Activated CD8-positive, alpha-beta memory T cell treated with anti-CD3 and anti-CD28 coated beads for 1 hour (primary cell): ENCODE measurements at places on chromosomes 7 and 10.

DNA sequence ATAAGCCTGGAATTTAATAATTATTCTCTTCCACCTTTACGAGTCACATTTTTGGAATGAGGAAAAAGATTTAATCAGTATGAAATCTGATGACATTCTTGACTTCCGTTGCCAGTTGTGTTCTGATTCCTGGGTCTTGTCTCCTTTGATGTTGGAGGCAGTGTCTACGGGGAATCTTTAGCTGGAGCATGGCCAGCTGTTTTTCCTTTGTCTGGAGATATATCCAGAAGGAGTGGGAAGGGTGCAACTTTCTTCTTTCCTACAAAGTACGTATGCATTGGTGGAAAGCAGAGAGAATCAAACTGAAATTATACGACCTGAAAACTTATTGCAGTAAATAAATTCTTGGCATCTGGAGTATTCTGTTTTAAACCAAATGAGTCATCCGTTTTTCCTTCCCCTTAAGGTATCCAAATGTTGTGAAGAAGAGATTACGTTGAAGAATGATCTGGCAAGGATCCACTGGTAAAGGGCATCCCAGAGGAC is 6.9 kb upstream of the GNG11 start:
- no peak for DNase-seq

GRCh38 chr7:68865351-68866199 is 732.7 kb upstream of the AUTS2 start:
- DNase-seq, result no peak

GRCh38 chr10:3564346-3565002 is 220.5 kb downstream of the KLF6 start:
- no peak for DNase-seq

GRCh38 chr10:86667421-86668181 is 710 bp upstream of the LDB3 start:
- no peak for DNase-seq

DNA sequence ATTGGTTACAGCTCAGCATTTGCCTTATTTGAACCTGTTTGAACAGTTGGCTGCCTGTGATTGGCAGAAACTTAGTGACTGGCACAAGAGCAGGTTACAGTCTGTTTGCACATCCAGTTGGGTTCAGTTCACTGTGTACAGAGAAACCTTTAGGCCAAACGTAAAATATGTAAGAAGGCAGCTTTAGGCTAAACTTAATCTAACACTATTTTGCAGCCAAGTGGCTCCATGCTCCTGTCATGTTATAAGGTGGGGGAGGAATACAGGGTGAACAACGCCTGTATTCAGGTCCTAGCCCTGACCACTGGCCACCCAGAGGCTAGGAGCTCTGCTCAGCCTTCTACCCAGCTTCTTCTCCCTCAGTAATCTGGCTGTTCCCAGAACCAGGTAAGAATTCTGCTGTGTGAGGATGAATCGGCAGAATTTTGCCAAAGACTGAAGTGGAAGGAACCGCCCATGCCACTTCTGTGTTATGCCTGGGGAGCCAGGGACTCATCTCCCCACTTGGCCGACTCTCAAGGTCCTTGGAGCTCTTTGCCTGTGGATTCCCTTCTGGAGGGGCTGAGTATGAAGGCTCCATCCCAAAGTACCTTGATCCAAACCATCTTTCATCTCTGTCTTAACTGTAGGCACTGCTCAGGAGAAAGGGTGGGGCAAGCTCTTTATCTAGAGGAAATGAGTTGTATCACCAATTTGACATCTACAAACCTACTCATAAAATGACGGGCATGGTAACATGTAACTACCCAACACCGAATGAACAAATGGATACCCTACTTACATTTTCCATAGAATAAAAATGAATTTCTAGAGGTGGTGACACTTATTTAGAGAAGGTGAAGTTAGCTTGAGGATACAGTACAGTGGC is 164.4 kb upstream of the NAMPT start:
- DNase-seq, result no peak

DNA sequence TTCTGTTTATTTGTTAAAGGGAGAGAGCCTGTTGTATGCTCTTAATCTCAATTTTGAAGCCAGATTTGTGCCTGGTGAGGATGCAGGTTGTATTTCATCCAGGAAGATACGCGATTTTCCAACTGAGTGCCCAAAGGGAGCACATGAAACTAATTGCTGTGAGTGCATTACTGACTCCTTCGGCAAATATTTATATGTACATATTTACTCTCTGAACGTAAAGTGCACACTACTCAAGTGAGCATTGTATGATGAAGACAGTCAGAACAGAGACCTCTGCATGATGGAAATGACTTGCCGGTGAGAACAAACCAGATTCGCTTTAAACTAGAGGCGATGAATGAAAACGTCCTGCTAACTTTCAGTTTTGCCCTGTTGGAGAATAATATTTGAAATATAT is 130.1 kb downstream of the MALRD1 start:
- no peak for DNase-seq

- DNase-seq, result no peak
Observed at GRCh38 chr7:146176860-146177259, 60.3 kb downstream of the CNTNAP2 start.

DNA sequence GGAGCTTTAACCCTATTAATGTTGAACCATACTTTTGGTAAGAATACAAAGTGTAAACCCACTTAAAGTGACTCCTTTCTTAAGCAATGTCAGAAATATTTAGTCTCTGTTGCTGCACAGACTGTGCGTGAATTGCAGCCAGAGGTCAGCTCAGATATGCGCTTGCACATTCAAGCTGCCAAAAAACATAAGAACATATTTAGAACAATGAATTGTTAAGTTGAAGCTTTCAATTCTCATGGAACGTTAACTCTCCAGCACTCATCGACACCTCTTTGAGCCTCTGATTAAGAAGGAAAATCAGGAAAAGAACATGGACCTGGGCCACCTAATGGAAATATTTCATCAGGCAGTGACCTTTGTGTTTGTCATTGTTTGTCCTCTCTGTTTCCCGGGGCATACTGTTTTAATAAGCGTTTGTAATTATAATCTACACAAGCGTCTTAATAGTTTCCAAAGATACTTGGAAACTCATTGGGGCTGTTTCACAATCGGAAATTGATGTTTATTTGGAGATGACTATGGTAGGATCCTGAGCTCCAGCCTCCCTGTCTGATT is 193.0 kb upstream of the CELF2 start:
- DNase-seq, result no peak

DNA sequence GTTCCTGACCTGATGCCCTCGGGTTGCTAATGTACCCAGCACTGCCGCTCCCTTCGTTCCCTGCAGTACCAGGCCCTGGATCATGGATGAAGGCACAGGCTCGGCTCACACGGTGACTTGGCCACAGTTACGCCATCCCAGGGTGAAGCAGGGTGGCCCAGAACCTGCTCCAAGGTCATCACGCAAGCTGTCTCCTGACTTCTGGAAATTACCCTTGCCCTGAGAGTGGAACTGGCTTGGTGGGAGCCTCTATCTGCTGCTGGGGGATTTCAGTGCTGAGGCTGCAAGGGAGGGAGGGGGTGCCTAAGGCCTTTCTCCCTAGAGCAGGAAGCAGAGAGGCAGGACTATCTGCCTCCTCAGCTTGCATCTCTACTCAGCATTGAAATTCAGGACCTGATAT is 36.6 kb downstream of the FIGNL1 start:
- DNase-seq, result no peak

DNA sequence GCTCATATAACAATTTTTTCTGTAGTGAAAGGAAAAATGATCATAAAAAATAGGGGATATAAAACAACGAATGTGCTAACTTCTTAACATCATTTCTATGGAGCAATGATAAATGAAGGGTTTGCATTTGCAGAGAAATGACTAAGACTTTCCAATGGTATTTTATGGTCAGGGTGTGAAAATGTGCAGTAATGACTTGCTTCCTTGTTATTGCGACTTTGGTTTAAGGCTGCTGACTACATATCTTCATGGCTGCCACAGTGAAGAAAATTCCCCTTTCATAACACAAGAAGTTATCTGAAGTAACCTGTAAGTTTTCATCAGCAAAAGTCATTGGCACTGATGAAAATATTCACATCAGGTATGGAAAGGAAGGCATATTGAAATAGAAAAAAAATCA is 166.1 kb upstream of the NRG3 start:
- DNase-seq, result no peak

DNA sequence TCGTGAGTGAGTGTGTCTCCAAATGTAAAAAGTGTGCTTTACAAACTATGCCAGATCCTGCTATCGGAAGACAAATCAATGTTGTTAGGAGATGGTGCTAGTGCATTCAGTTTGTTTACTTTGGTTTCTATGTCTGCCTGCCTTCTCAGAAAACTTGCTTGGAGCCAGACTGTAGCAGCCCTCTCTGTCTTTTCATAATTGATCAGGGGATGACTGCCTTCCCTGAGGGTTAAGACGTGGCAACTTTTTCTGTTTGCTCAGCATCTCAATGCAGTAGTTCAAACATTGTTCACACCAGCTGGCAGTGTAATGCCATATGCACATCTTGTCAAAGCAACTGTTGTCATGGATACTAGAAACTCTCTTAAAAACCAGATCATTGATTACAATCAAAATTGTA is 118.5 kb downstream of the FOXP2 start:
- DNase-seq, result no peak

GRCh38 chr10:22218448-22218847 is 633 bp upstream of the EBLN1 start:
- DNase-seq, result no peak
